ENCODE measurements at places on chromosomes 7 and 10.

GRCh38 chr7:6165521-6166320, 106.7 kb downstream of the CYTH3 start:
- DNase-seq: no peak

DNA sequence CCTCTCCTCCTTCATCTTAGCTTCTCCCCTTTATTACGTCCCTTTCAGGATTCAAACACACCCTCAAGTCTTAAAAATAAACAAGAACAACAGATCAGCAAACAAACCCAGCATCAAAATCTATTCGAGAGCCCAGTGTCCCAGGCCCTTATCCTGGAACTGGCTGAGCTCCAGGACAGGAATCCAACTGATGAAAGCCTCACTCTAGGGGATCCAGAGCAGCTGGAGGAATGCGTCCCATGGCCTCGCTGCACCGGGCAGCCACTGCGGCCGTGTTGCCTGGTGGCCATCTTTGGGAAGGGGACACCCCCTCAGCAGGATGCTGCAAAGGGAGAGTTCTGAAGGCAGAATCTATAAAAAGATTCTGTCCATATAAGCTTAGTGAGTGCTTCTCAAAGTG, 156.5 kb upstream of the BMPER start:
- DNase-seq: no peak

- no peak for DNase-seq
Measured at GRCh38 chr7:14381306-14381705, 391.8 kb upstream of the ETV1 start.

DNA sequence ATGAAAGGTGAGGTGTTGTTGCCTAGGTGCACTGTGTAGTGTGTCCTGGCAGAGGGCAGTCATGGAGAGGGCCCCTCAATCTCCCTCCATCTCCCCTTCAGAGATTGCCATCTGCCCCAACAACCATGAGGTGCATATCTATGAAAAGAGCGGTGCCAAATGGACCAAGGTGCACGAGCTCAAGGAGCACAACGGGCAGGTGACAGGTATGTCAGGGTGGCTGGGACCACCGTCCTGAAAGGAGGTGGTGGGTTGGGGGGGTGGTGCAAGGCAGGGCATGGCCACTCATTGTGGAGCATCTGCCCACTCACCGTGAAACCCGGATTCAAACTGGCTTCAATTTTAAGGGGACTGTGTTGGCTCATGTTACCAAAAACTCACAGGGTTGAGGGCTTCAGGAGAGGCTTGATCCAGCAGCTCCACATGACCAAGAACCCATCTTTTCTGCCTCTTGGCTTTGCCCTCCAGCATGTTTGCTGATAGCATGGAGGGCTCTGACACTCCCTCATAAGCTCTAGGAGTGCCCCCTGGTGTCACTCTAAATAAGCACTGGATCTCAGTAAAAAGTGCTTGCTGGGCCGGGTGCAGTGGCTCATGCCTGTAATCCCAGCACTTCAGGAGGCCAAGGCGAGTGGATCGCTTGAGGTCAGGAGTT, 12.2 kb downstream of the ARPC1B start:
- DNase-seq: no peak

DNA sequence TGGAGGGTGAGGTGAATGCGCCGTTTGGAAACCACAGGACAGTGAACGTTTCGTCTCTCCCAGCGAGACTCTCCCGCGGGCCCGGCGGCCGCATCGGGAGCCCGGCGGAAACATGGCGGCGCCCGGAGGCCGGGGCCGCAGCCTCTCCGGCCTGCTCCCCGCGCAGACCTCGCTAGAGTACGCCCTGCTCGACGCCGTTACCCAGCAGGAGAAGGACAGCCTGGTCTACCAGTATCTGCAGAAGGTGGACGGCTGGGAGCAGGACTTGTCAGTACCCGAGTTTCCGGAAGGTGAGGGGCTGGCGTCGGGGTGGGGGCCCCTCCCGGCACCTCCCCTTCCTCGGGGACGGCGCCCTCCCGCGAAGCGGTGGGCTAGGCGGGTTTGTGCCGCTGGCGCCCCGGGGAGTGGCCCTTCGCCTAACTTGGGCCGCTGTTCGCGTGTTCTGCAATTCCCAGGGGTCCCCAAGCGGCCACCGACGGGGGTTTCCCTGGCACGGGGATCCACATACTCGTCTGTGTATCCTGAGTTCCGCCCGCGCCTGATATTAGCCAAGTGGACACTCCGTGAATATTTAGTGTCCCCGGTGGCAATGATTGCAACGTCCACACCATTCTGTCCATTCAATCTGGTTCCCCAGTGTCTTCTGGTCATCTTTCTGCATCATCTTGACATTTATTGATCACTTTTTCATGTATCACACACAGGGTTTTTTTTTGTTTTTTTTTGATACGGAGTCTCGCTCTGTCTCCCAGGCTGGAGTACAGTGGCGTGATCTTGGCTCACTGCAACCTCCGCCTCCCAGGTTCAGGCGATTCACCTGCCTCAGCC, 514 bp downstream of the NHLRC2 start:
- DNase-seq: no peak

GRCh38 chr10:72067463-72068125, 20.8 kb downstream of the SPOCK2 start:
- no peak for DNase-seq

GRCh38 chr7:65453341-65454030, 79.8 kb downstream of the ZNF92 start:
- DNase-seq: no peak

GRCh38 chr7:156892081-156892800, 742 bp downstream of the LMBR1 start:
- DNase-seq: no peak

Measured in esophagus squamous epithelium (tissue), 5 donors.